NCI-H2081 (cell line): ENCODE measurements at places on chromosomes 7 and 10.

DNA sequence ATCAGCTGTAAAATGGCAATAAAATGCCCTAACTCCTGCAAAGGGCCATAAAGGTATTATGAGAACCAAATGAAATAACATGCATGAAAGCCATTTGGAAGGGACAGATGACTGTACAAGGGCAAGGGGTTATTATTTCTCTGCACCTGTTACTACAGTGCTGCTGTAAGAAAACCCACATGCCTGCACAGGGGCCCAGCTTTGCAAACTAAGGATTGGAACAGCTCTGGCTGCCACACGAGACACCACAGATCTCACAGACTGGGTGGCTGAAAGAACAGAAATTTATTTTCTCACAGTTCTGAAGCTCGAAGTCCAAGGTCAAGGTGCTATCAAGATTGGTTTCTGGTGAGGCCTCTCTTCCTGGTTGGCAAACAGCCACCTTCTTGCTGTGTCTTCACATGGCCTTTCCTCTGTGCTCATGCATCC lies 409.0 kb upstream of the NRP1 start:
- no peak for DNase-seq

- no peak for DNase-seq
These were observed 93.4 kb downstream of the ZNF365 start for GRCh38 chr10:62467527-62467926.

DNA sequence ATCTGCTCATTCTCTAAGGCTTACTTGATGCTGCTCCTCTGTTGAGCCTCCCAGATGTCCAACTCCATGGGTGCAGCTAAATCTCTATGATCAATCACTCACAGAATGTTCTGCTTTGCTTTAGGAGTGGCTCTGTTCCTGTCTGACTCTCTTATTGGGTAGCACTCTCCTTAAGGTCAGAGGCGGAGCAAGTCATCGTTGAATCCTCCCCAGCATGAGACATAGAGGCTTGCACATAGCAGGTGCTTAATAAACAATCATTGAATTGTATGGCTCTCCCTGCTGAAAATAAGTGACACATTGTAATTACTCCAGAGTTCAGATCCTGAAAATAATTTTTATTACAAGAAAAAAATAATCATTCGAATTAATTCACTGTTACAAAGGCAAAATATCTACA lies 69.7 kb downstream of the NPS start:
- no peak for DNase-seq

- no peak for DNase-seq
These were observed 256.2 kb upstream of the NPSR1 start for GRCh38 chr7:34401776-34402175.
